ENCODE measurements at places on chromosomes 6 and 20. TPM values are rescaled to one million over a fixed set of nuclear protein-coding genes. Genes with fewer than 3 reads are reported as not detected.

- peak; percentile 63 for ATAC-seq
Measured at GRCh38 chr6:33312361-33313104, 1.3 kb downstream of the TAPBP start.

GRCh38 chr6:80439721-80440470, 333.4 kb downstream of the BCKDHB start:
- peak; percentile 92 for ATAC-seq

The RSPO4 gene
- total RNA-seq: not detected

- ATAC-seq: peak; percentile 46
Measured at GRCh38 chr6:167056370-167056769, 57.2 kb downstream of the CEP43 start.

DNA sequence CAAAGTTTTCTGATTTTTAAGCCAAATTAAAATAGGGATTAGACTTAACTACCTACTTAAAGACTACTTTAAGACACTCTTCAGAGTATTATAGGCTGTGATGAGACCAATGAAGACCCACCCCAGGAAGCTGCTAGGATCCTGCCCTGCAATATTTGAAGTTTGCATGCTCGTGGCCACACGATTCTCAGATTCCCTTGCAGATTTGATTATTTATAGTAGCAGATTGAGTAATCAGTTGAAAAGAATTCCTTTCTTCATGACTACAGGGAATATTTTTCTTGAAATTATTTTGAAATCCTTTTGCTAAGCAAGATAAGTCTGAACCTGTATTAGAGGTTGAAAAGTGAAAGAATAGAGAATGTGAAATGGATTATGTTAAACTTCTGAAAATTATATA, 122.3 kb downstream of the B3GAT2 start:
- ATAC-seq: no peak

The CST5 gene
- not detected for total RNA-seq

The OR2B6 gene
- total RNA-seq: not detected

The C20orf204 gene
- total RNA-seq: 0.88 TPM

DNA sequence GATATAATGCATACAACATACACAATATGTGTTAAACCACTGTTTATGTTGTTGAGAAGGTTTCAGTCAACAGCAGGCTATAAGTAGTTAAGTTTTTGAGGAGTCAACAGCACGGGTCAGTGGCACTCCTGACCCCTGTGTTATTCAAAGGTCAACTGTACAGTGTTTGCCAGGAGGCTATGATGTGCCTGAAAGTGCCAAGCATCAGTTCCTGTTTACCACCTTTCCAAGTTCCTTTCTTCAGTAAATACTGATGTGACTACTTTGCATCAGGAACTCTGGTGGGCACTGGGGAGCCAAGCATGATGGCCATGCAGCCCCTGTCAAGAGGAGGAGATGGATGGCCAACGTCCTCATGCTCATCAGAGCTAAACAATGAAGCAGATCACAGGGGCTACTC, 224.4 kb upstream of the EXOC2 start:
- no peak for ATAC-seq

DNA sequence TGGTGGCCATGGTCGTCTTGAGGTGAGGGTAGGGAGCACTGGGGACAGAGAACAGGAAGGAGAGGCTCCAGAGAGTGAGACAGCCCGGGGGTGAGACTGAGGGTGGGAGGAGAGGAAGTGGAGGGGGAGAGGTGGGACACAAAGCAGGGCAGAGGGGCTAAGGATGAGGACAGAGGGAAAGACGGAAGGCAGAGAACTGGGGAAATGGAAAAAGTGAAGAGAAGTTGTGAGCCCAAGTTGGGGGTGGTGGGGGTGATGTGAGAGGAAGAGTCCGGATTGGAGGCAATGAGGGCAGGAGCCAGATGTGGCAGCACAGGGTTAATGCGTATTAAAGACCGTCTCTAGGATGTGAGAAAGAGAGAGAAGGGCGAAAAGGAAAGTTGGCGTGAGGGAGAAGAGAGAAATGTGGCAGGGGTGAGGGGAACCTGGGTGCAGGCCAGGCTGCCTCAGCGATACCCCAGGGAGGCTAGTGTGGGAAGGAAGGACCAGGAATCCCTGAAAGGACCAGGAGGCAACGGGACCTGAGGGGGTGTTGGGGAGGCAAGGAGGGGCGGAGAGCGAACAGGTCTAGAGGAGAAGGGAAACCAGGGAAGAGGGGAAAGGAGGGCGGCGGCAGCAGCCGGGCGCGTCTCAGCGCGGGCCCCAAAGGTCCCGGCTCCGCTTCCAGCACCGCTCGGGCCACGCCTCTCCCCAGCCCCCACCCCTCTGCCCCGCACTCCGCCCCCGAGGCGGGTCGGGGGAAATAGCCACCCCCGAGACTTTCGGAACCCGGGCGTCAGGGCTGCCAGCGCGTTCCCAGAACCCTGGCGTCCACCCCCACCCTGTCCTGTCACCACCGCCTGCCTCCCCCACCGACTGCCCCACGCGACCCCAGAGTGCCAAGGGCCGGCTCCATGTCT, at the start of gene PPP1R18:
TSS of gene PPP1R18 (minus strand) at position 637 of the 899 bp plus-strand sequence. CDS start at position 10, 627 bp downstream.
- peak; percentile 49 for ATAC-seq

GRCh38 chr6:169096388-169096787, 157.3 kb downstream of the THBS2 start:
- ATAC-seq: no peak

- ATAC-seq: no peak
Measured at GRCh38 chr6:110277100-110277665, 81.0 kb downstream of the METTL24 start.

DNA sequence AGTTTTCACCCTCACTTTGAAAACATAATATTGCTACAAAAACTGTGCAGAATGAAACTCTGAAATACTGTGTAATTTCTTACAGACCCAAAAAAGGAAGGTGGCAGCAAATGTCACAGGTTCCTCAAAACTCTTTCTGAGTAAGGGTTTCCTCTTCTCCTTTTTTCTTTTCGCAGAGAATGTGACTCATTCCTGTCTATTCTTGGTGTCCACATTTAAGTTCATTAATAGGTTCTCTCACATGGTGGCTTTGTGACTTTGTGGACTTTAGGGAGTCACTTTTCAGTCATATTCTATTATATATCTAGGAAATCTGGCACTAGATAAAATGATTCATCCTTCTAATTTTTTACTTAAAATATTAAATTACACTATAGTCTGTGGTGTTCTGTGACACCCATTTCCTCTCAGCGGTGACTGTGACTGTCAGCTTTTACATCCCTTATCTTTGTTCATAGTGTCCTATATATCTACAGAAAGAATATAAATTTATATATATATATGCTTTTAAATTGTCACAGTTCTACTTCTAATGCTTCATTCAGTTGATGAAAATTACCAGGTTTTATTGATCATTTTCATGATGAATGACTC, 126.8 kb upstream of the HCRTR2 start:
- no peak for ATAC-seq

DNA sequence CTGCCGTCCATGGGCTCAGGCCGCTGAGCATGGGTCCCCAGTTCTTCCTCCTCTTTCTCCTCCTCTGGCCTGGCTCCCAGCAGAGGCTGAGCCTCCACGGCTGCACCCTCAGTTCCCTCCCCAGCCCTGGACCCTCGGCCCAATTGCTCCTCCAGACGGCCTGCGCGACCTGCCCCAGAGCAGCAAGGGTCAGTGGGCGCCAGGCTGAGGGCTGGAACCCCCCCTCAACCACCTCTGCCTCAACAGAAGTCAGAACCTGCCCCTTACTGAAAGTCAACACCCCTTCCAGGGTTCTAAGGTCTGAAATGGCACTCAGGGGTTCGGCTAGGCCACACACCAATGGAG, 15.9 kb upstream of the SPAG4 start:
- no peak for ATAC-seq

DNA sequence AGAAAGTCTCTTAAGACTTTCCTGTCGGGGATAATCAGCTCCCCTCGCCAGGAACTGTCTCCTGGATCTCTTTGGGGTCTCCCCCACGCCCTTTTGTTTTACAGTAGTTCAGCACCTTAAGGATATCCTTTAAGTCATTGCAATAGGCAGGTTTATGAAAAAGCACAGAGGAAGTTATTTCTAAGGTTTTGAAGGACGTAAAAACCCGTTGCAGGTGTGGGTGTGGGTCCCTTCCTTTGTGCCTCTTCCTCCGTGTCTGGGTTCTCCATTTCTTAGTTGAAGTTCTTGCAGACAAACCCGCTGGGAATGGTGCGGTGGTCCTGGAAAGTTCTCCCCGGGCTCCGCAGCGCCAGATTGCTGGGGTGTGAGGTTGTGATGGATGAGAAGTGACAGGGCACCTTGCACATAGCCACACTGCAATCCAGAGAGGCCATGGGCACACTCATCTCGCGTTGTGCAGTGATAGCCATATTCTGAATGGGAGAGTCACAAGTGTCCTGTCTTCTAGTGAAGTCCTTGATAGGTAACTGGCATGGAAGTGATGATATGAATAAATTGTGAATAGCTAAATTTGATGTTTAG, 65.2 kb downstream of the GTF2H5 start:
- no peak for ATAC-seq

DNA sequence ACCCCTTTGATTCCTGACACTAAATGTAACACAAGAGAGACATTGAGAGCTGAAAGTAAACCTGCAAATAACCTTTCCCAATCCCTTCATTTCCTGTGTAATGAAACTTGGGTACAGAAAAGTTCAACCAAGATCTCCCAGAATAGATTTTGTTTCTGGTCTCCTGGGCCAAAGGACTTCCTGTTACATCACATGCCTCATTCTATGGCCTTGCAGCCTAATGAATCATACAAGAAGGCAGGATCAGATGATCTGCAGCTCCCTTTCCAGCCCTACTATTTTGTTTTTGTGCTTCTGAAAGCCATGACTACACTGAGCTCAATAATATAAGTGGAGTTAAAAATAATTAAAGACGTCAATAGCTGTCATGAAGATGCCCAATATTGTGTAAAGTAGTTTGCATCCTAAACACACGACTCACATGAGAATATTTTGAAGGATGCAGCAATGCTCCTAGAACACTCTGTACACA, 73.4 kb upstream of the NOX3 start:
- ATAC-seq: peak; percentile 57

The PAK5 gene
- 0.52 TPM for total RNA-seq

Measured in esophagus mucosa (tissue), 1 donor.